ENCODE measurements at places on chromosomes 7 and 10.

DNA sequence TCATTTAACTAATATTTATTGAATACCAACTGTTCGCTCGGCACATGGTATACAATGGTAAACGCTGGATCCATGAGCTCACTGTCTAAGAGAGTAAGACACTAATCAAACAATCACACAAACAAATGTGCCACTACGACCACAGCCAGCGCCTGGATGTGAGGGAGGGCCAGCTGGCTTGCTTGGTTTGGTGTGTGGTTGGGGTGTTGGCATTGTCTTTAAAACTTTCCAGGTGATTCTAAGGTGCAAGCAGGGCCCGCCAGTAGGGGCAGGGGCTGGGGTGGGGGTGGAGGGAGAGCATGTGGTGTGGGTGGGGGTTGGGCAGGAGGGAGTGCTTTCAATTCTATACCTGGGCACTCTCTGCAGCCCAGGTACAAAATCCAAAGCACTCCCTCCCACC is 31.6 kb downstream of the ADRA2A start:
- no peak for DNase-seq

- DNase-seq: no peak
Observed at GRCh38 chr7:27434756-27435400, 192.3 kb downstream of the EVX1 start.

DNA sequence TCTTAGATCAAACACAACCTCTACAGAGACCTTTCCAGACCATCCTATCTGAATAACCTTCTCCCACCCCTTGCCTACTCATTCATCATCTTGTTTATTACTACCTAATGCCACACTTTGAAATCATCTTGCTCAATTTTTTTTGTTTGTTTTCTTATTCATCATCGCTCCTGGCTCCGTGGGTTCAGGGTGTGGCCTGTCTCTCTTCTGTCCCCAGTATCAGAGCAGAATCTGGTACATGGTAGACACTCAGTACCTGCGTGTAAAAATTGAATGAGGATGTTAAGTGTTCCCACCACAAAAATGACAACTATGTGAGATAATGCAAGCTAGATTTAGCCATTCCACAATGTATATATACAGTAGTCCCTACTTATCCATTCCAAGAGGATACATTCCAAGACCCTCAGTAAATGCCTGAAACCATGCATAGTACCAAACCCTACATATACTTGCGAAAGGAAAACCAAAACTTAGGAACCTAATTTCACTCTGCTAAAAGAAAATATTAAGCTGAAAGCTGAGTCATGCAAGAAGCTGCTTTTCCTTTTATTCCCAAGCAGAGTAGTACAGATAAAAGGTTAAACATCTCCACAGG is 72.1 kb upstream of the SEC61G start:
- DNase-seq: no peak

DNA sequence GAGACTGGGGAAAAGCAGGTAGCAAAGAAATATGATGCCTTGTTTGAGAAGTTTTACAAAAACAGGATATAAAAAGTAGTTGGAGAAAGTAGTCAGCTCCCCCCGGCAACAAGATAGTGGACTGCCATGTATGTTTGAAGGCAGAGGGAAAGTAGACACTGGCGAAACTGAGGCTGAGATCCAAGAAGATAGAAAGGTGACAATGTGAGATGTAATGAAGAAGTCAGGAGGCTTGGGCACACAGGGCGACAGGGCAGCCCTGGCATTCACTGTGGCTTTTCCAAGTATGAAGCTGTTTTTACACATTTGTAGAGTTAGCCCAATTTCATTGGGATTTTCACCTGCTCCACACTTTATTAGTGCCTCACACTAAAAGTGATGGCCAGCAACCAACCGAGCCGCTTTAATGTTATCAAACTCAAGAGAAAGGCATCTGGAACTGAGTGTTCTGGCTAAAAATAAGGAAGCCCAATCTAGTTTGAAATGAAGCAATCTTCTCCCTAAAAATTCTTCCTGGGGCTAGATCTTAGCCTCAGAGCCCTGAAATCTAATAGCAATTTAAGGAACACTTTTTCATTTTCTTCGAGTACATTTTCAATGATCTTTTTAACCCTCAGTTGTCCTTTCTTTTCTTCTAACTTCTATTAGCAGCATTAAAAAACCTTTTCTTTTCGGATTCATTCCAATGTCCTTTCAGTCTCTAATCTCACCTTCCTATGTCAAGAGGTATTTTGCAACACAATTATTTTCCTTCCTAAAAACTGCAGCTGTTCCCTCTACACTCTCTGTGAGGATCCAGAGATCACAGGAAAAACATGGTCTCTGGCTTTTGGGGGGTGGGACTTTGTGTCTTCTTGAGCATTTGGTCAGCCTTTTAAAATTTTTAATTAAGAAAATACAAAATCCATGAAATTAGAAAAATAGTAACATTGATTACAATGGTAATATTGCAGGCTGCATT is 108.0 kb downstream of the RNLS start:
- no peak for DNase-seq

- no peak for DNase-seq
Observed at GRCh38 chr10:19964625-19965024, 148.4 kb downstream of the PLXDC2 start.

GRCh38 chr7:50648570-50649169 is 83.5 kb upstream of the DDC start:
- DNase-seq: no peak

- no peak for DNase-seq
Observed at GRCh38 chr10:8575620-8576019, 521.1 kb downstream of the GATA3 start.

- no peak for DNase-seq
Observed at GRCh38 chr10:124999433-125000365, 57.8 kb downstream of the ZRANB1 start.

GRCh38 chr7:51062222-51062987 is 254.2 kb downstream of the COBL start:
- DNase-seq: no peak

GRCh38 chr7:30057741-30058140 is 29.5 kb downstream of the PLEKHA8 start:
- no peak for DNase-seq
